Cardiac muscle cell (in vitro differentiated cells and primary cell): ENCODE measurements at places on chromosomes 16 and 17. TPM values are rescaled to one million over a fixed set of nuclear protein-coding genes. Genes with fewer than 3 reads are reported as not detected.

The HBA2 gene
- 0.52 TPM in 1 of 2 replicates, not detected in the other for polyA plus RNA-seq

The PIMREG gene
- 11.3 and 65.2 TPM in 2 replicates for polyA plus RNA-seq

The TNP2 gene
- polyA plus RNA-seq: not detected in 2 replicates

The CXCL16 gene
- polyA plus RNA-seq: 0.89 and 1.2 TPM in 2 replicates

The GALR2 gene
- polyA plus RNA-seq: 0.55 TPM in 1 of 2 replicates, not detected in the other

The DBNDD1 gene
- 5.1 and 7.0 TPM in 2 replicates for polyA plus RNA-seq

The YBX2 gene
- 20.9 and 32.7 TPM in 2 replicates for polyA plus RNA-seq

The SLFN12L gene
- polyA plus RNA-seq: not detected in 2 replicates

The CHST4 gene
- not detected in 2 replicates for polyA plus RNA-seq

The KRT17 gene
- 1.2 TPM in 1 of 2 replicates, not detected in the other for polyA plus RNA-seq

The UTS2R gene
- 4.1 and 5.0 TPM in 2 replicates for polyA plus RNA-seq

The CDRT15 gene
- polyA plus RNA-seq: 0.42 TPM in 1 of 2 replicates, not detected in the other

The PPY gene
- not detected in 2 replicates for polyA plus RNA-seq

The CD19 gene
- polyA plus RNA-seq: 1.3 TPM in 1 of 2 replicates, not detected in the other

The GOT2 gene
- 201 and 211 TPM in 2 replicates for polyA plus RNA-seq

The PRR35 gene
- polyA plus RNA-seq: 0.40 TPM in 1 of 2 replicates, not detected in the other

The WFDC1 gene
- 20.1 and 22.2 TPM in 2 replicates for polyA plus RNA-seq

The PRAC2 gene
- polyA plus RNA-seq: not detected in 2 replicates

The CCR7 gene
- polyA plus RNA-seq: 0.57 TPM in 1 of 2 replicates, not detected in the other
